ENCODE measurements at places on chromosomes 2 and 18. TPM values are rescaled to one million over a fixed set of nuclear protein-coding genes. Genes with fewer than 3 reads are reported as not detected.
A peak's percentile ranks its signal among the peaks of the same experiment; 100 is the strongest.

Gene PFN4
- 0.28 TPM for total RNA-seq

Gene CDH20
- 1.0 TPM for total RNA-seq

Gene NOTO
- total RNA-seq = 0.73 TPM

Gene PNO1
- total RNA-seq = 34.6 TPM

Gene C2orf81
- 4.6 TPM for total RNA-seq

Gene ZC3H15
- total RNA-seq = 75.6 TPM

Gene RAX
- total RNA-seq = 0.03 TPM

Gene RND3
- total RNA-seq = 55.3 TPM

Gene CGREF1
- 4.1 TPM for total RNA-seq

Gene OLA1
- 104 TPM for total RNA-seq

Gene SAG
- not detected for total RNA-seq

Gene MMADHC
- total RNA-seq = 147 TPM

Gene ZSWIM2
- not detected for total RNA-seq

Gene GCA
- total RNA-seq = 42.6 TPM

Gene POTEI
- 0.56 TPM for total RNA-seq

DNA sequence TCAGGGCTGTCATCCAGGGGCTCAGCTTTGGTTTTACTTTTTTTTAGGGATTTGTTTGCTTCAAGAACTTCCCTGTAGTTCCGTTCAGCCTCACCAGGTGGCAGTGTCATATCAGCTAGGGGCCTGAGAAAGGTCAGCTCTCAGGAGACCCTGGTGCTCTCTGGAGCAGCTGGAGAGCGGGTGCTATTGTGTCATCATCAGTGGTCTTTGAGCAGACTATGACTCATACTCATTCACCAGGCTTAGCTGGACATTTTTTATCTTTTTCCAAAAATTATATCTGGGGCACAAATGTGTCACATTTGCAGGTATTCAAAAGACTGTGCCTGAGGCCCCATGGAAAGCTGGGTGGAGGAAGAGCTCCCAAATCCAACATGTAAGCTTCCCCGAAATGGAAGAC, 24.4 kb downstream of the ZNF892 start:
- peak; percentile 94 for DNase-seq

GRCh38 chr2:88318956-88319330, 133.6 kb downstream of the FOXI3 start:
- DNase-seq = no peak

- DNase-seq = peak; percentile 26
These were observed 222.8 kb downstream of the SOX11 start for GRCh38 chr2:5914811-5915611.

- no peak for DNase-seq
These were observed 1202.7 kb upstream of the PIK3C3 start for GRCh38 chr18:40752316-40752715.

GRCh38 chr2:190355968-190356644, 12.7 kb downstream of the INPP1 start:
- no peak for DNase-seq

DNA sequence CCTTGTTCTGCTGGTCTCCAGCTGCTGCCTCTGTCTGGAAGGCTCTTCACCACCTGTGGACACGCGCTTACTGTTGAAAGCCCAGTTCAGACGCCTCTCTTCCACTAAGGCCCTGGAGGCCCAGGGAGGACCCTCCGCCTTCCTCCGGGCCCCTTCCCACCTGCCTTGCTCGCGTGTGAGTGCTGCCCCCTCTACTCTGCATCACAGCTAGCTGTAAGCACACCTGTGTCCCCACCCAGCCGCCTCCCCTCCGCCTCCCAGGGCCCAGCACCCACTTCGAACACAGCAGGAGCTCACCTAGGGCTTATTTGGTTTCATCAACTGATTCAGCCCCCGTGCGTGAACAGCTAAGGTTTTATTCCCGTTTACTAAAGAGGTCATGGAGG, 49.7 kb downstream of the KCNF1 start:
- DNase-seq = no peak

DNA sequence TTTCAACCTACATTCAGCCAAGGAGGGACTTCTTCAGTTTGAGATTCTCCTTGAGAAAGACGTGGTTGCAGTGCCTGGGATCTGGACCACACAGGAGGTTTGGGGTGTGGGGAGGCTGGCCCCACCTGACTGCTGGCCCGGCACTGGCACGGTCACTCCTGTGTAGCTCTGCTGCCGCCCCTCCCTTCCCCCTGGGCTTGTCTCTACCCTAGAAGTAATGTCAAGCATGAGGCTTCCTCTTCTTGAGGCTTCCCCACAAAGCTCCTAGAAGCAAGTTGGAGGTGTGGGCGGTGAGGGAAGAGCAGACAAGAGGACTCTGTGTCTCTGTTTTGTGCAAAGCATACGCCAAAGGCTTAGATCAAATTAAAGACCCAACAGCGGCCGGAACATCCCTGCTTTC, 8.7 kb downstream of the KLHL29 start:
- no peak for DNase-seq

DNA sequence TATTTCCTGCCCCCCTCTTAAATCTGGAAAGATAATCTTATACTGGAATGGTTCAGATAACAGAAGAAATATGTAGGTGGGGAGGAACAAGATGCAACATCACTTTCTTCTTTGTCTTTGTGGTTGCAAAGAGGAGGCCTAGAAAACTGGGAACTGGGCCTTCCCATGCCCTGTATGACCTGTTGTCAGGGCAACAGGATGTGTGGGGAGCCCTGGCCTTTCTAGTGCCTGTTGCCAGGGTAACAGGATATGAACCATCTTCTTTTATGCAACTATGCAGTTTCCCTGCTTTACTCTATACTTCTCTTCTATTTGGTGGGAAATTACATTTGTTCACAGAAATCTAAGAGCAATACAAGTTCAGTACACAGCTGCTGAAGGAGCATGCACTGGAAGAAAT, 79.8 kb upstream of the PDE1A start:
- peak; percentile 30 for DNase-seq

DNA sequence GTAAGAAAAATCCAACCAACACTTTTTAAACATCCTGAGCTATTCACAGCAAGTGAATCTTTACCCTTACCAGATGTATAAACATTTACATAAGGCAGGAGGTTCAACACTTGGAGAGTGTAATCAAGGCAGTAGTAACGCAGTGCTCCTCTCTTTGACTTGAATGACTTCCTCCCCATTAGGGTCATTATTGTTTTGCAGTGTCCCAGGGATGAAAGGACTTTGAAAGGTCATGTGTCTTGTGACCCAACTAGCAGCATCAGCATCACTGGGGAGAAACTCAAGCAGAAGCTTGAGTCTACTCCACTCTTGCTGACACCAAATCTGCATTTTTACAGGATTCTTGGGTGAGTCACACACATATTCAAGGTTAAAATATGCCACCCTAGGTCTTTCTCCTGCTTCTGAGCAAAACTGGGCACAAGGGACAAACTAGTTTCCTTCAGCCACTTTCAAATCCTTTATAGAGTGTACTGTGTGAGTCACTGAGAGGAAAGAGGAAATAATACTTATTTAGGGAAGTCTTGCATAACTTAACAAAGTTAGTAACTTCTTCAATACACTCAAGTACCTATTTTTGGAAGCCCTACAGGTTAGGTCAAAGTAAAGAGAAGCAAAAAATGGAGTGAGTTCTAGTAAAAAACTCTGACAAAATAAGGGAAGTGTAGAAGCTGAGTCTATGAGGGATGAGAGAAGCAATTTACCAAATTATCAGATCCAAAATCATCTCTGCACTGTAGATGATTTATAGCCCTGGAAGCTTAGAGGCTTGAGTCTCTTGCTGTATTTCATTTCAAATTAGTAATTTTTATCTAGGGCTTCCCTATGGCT, 51.0 kb upstream of the EML4 start:
- DNase-seq = peak; percentile 26

GRCh38 chr2:190662754-190663153, 13.9 kb downstream of the NAB1 start:
- DNase-seq = no peak

DNA sequence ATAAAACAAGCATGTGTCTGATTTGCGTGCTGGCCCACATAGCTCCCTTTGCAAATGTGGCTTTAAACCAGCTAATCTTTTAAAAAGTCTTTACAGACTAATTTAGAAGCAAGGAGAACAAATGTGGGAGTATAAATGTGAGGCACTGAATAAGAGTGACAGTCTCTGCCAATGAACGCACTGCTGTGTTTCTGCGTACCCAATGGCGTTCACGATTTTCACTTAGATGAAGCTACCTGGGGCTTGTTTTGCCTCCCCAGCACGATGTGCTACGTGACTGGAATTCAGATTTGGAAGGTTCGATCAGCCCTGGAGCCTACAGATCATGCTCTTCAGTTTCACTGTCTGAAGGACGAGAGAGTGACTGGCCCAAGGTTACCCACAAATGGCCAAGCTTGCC, 10.8 kb upstream of the CRACDL start:
- no peak for DNase-seq

GRCh38 chr18:56483386-56483785, 155.0 kb downstream of the TXNL1 start:
- no peak for DNase-seq

GRCh38 chr2:75278821-75279379, 79.6 kb upstream of the TACR1 start:
- DNase-seq = no peak

DNA sequence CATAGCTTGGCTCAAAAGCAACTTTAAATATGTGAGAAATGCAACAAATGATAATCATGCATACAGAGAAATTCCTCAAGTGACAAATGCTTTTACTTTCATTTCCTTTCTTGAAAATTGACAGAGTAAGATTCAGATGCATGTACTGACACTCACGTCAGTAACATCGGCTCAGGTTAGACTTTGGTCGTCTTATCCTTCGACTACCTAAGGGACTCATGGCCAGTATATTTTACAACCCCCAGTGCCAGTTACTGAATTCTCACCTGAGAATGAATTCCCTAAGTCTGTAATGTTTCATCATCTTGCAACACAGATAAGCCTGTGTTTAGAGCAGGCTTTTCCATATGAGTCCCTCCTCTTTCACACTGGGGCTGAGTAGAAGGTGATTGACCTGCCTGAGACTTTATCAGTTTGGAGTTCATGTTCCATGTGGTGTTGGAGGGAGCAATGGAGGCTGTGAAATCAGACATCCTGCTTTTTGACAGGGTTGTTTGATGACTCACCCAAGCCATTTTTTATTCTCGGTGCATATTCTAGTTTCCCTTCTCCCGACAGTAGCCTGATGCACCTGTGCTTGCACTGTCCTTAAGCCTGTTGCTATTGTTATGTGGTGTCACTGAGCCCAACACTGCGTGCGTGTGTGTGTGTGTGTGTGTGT, 30.5 kb upstream of the ATP8B1 start:
- DNase-seq = peak; percentile 13

GRCh38 chr2:5392658-5393057, 299.5 kb upstream of the SOX11 start:
- DNase-seq = no peak

GRCh38 chr2:134253117-134253704, 661 bp upstream of the MGAT5 start:
- DNase-seq = no peak

DNA sequence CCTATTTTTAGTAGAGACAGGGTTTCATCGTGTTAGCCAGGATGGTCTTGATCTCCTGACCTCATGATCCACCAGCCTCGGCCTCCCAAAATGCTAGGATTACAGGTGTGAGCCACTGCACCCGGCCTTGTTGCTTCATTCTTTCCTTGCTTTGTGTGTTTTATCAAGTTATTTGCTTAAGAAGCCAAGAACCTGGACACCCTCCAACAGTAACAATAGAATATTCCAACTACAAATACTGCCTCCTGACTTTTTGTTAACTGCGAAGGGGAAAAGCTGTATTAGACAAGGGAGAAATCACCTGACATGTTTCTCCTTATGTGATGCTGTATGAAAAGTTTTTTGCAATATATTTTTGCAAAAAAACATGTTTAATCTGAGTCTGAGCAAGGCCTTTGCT, 297.2 kb downstream of the NCKAP5 start:
- DNase-seq = no peak

GRCh38 chr2:236833501-236834073, 252.1 kb upstream of the COPS8 start:
- no peak for DNase-seq

GRCh38 chr2:152155209-152155608, 20.4 kb downstream of the STAM2 start:
- DNase-seq = no peak

DNA sequence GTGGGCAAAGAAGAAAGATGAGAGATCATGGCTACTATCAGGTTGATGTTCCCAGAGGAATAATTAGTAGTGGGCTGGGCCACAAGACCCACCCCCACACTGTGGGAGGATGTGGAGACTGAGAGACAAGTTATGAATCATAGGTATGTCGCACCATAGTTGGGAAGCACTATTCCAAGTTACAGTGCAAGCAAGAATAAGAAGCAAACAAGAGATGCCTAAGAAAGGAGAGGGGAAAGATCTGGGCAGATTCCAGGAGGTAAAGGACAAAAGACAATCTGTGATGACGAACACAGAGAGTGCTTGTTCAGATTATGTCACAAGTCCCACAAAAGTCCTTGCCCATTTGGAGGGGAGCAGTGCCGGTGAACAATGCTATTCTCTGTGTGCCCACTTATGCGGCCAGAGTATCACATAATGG, 56.6 kb downstream of the FAM228A start:
- DNase-seq = no peak

- no peak for DNase-seq
These were observed 45.5 kb upstream of the LDAH start for GRCh38 chr2:20868377-20868776.

DNA sequence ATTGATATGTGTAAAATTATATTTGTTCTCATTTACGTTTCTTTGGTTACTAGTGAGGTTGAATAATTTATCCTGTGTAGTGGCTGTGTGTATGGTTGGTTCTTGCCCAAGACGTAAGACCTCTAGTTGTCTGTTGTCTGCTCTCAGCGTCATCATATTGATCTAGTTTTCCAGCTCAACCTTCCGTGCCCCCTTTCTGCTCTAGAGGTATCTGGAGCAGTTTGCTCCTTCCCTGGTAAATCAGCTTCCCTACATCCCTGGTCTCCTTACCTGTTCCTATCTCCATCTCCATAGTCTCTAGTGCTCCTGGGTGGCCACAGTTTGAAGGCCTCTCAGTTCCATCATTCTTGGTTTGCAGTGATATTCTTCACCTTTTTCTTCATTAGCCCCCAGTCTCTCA, 1.2 kb downstream of the SMYD5 start:
- no peak for DNase-seq

All from GM23338 (cell line).